ENCODE measurements at places on chromosomes 5 and 9.

GRCh38 chr9:133727277-133727875, 10.8 kb downstream of the SARDH start:
- no peak for DNase-seq

- DNase-seq = no peak
Observed at GRCh38 chr5:146068206-146068605, 37.2 kb downstream of the PLAC8L1 start.

DNA sequence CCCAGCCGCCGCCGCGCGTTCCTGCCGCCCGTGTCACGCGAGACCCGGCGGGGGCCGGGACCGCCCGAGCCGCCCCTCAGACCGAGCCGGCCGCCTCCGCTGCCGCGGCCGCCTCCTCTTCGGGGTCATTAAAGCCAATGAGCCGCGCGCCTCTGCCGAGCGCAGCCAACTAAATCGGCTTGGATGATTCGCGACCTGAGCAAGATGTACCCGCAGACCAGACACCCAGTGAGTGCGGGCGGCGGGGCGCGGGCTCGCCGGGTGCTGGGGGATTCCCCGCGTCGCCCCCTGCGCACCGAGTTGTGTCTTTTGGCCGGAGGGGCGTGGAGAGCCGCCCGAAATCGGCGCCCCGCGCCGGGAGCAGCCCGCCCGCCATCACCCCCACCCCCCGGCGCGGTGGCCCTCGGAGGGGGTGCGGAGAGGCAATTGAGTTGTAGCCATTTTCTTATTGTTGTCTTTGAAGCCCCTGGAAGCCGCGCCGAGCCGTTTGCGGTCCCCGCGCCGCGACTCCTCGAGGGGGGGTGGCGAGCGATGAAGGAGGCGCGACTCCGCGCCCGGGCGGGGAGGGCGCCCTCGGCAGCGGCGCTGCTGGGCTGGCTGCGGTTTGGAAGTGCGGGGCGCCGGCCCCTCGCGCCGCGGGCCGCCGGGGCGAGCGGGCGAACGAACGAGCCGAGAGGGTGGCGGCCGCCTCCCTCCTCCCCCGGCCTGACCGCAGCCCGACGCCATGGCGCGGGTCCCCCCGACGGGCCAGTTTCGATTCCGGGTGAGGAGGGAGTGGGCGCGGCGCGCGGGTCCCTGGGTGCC, 1.0 kb downstream of the TLE4 start:
- DNase-seq = peak; percentile 58

GRCh38 chr5:122154910-122155309, 25.6 kb downstream of the ZNF474 start:
- DNase-seq = no peak

- DNase-seq = no peak
Observed at GRCh38 chr5:180104168-180104530, 32.6 kb upstream of the RNF130 start.

DNA sequence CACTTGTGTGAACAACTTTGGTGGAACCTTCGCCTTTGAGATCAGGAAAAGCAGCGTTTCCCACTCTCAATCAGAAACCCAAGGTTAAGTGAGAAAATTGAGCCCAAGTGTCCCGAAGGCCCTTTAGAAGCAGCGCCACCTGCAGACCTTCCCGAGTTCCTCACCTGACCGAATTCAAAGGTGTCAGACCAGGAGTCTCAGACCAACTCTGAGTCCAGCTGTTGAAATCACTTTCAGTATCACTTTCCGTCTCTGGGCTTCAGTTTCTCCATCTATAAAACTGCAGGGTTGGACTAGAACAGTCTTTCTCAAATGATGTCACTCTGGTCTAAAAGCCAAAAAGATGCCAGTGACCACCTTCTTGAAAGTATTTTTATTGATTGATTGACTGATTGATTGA, 31.7 kb upstream of the GRHPR start:
- no peak for DNase-seq

DNA sequence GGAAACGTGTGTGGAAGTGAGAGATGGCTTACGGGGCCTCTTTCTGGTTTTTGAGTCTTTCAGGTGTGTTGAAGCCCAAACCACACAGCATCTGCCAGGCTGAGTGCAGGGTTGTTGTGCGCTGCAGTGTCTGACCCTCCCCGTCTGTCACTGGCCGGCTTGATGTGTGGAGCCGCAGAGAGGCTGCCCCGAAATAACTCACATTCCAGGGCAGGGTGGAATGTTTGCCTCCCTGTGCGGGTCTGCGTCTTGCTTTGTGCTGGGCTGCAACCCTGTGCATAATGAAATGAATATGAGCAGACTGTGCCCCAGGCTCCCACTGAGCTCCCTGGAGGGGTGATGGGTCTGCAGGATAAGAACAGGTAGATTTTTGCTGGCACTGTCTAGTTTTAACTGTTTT, 9.9 kb upstream of the PLEKHG4B start:
- DNase-seq = no peak

DNA sequence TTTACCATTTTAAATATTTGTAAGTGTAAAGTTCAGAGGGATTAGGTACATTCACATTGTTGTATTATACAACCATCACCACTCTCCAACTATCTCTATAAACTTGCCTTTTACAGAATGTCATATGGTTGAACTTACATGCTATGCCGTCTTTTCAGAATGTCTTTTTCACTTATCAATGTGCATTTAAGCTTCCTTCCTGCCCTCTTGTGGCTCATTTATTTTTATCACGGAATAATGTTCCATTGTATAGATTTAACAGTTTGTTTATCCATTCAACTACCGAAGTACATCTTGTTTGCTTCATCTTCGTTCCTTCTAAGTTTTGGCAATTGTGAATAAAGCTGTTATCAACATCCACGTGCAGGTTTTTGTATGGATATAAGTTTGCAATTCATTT, 133.3 kb upstream of the C6 start:
- DNase-seq = no peak

DNA sequence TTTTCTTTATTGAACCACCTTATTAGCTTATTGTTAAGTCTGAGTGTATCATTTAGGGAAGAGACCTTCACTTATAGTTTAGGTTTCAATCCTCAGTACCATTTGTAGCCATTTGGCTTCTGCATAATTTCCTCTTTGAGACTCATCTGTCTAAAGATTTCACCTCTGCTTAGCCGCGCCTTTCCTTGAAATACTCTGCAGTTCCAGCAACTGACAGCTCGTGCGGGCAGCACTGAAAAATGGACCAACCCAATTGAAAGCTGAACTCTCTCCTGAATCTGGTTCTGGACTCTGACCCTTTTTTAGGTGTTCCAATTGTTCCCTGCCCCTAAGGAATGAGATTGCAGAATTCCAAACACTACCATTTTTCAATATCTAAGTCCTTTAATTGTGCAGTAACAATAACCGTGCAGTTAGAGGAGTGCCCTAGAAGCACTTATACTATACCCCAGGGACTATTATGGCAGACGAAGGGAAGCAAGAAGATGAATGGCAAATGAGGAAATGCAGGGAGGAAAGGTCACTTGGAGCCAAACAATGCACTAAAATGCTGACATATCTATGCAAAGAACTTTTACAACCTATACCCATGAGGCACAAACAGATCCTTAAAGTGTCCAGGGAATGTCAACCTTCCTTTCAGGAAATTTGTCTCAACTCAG, 50.1 kb upstream of the PDE4D start:
- no peak for DNase-seq

DNA sequence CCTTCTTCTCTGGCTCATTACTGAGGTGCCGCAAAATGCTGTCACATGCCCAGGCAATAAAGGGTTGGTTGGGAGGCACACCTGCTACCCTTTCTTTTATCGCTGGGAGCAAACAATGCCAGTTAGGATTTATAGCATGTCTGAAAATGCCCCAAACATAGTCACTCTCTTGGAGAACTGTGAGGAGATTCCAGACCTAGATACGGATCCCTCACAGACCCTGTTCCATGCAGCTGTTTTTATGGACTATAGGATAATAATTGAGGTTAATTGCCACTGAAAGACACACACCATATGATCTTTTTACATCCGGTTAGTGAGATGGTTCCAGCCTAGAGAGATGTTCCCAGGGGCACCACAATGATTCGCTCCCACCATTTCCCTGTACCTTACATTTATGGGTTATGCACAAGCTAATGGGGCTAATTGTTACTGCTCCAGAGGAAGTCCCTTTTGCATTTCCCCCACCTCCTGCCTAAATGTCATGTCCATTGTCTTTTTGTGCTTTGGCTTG, 318.1 kb downstream of the PIK3R1 start:
- no peak for DNase-seq

DNA sequence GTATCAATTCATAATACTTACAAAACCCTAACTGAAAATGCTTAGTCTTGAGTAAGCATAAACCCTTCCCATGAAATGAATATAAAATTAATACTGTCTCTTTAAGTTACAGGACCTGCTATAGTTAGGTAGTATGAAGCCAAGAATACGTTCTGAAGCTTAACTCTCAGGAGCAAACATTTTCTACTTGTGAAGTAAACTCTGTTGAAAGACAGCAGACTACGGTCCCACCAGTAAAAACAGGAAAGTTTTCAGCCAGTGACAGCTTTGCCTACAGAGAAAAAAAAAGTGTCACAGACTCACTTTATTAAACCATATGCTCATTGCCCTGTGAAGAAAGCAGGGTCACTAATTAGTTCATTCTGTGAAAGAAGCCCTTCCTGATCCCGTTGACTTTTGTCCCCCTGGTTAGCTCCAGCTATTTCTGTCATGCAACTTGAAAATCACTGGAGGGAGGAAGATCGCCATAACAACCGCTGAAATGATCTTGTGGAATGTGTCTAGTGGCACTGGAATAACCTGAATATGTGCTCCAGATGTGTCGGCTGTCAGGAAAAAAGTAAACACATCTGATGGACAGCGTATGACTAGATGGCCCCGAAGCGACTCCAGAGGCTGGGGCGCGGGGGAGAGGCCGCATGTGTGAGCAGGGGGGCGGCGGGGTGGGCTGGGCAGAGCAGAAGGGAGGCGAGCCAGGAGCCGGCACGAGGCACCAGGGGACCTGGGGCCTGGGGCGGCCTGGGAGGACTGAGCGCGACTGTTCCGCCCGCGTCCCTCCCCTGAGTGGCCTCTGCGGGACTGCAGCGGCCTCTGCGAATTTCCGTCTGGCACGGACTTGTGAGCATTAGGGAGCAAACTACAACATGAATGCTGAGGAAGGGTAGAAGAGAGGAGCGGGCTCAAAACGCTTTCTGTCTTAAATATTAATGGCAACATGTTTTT, 41.9 kb downstream of the BNC2 start:
- no peak for DNase-seq

GRCh38 chr9:134410071-134410834, 84.0 kb downstream of the RXRA start:
- DNase-seq = no peak

GRCh38 chr9:35741740-35742139, 7.3 kb downstream of the GBA2 start:
- no peak for DNase-seq

GRCh38 chr9:86563936-86564335, 209.7 kb upstream of the TUT7 start:
- DNase-seq = no peak

DNA sequence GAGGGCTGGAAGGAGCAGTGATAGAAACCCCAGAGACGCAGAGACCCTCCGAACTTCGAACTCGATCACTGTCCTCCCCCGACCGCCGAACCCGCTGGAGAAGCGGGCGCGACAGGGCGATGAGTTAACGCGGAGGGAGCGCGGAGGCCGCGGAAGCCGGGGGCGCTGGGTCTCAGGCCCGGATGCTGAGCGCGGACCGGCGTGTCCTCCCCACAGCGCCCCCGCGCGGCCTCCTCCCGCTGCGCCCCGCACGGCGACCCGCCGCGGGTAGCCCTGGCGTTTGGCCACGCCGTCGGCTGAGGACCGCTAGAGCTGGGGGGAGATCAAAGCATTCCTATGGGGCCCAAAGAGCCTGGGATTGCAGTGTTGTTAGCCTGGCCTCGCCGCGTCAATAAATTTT, 7.7 kb upstream of the DMRT2 start:
- no peak for DNase-seq

- DNase-seq = no peak
Observed at GRCh38 chr9:115733318-115734110, 420.1 kb upstream of the PAPPA start.

DNA sequence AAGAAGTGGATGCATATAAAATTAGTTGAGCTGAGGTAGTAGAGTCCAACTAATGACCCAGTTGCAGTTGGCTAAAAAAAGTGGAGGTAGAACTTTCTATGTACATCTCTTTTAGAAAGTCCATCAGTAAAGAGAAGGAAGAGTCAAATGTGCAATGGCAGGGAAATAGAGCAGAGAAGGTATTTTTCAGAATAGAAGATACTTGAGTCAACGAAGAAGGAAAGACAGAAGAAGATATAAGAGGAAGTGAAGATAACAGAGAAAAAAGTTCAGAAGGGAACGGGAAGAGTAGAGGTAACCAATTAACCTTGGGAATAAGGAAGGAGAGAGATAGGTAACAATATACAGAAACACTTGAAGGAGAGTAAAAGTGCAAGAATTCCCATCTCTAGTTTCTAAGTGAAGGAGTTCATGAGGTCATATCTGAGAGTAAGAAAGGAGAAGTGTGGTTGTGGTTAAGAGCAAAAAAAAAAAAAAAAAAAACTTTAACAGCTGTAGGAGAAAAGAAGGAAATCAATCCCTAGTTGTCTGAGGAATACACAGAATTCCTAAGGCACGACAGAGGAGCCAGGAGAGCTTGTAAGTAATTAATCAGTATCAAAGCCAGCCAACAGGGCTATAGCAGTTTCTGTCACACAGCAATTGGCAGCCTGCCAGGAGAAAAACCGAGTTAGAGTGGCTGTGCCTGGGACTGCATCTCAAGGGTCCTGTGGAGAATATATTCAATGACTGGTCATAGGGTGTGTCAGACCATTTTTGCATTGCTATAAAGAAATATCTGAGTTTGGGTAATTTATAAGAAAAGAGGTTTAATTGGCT, 61.0 kb downstream of the ARL15 start:
- peak; percentile 11 for DNase-seq

GRCh38 chr5:118553662-118554061, 434.7 kb downstream of the DTWD2 start:
- no peak for DNase-seq

- no peak for DNase-seq
Observed at GRCh38 chr9:110170357-110171257, 37.4 kb downstream of the C9orf152 start.

DNA sequence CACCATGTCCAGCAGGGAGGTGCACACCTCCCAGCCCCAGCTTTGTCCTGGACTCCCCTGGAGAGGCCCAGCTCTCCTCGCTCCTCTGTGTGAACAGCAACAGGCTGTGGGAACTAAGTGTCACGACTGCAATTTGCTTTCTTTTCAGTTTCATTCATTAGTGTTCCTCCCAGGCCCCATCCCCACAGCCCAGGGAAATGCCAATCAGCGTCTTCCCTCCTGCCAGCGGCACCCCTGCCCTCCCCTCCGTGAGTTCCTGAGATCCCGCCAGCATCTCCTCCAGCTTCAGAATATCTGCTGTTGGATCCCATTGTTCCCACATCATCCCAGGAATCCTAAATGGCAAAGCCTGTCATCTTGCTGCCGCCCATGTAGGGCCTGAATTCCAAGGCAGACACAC, 13.1 kb upstream of the RPL26L1 start:
- DNase-seq = no peak

Measured in effector CD4-positive, alpha-beta T cell (primary cell).